Activated T-cell treated with anti-CD3 and anti-CD28 coated beads, Interleukin-2, amount 50 U/mL, for 24 hours (primary cell): ENCODE measurements at places on chromosomes 6 and 20.

GRCh38 chr6:6870921-6871320, 236.8 kb upstream of the RREB1 start:
- DNase-seq: no peak

DNA sequence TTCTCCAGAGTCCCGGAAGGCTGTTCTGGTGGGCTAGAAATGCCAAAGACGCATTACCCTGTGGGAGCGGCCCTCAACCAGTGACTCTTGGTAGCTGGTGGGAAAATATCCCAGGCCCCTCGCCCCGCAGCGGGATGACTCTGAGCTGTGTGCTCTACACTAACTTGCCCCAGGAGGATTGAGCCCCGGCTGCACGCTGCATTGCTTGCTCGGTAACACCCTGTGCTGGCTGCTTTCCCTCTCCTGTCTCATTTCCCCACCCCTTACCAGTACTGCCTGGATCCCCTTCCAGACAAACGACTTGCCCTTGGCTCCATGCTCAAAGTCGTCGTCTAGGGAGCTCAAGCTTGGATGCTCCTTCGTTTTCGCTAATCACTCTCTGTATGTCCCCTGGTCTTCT, 411.8 kb upstream of the SULF2 start:
- DNase-seq: no peak

DNA sequence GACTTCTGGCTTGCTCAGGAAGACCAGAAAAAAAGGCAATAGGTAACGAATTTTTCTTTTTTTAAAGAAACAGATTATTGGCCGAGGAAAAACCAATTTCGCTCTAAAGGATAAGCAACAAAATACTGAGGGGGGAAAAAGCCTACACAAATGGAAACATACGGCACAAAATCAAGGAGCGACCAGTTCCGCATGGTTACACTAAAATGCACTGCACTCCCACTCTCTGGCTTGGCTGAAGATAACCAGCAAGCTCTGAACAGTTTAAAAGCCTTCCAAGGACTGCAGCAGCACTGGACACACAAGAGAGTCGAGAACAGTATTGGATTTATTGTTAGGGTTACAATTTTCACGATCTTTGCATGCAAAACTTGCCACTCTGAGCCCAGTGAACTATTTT, 881 bp upstream of the MAP7 start:
- DNase-seq: no peak

- DNase-seq: no peak
Observed at GRCh38 chr6:87909849-87910248, 137.8 kb upstream of the SPACA1 start.

DNA sequence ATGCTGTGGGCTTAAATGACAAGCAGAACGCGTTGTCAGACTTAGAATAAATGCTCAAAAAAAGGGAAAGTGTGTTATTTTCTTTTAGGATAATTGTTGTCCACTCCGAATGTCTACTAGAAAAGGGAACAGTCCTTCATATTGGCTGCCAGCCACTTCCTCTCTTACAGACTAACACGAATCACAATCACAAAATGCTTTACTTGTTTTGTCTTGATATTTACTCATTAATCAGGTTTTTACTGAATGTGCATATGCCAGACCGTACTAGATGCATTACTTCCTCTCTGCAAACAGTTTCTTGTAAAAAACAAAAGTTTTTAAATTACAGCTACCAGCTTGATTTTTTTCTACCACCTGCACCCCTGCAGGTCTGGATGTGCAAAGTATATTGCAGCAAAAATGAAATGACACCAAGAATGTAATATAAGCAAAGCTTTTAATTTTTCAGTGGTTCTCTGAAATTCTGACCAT, 821 bp downstream of the DHX35 start:
- no peak for DNase-seq

DNA sequence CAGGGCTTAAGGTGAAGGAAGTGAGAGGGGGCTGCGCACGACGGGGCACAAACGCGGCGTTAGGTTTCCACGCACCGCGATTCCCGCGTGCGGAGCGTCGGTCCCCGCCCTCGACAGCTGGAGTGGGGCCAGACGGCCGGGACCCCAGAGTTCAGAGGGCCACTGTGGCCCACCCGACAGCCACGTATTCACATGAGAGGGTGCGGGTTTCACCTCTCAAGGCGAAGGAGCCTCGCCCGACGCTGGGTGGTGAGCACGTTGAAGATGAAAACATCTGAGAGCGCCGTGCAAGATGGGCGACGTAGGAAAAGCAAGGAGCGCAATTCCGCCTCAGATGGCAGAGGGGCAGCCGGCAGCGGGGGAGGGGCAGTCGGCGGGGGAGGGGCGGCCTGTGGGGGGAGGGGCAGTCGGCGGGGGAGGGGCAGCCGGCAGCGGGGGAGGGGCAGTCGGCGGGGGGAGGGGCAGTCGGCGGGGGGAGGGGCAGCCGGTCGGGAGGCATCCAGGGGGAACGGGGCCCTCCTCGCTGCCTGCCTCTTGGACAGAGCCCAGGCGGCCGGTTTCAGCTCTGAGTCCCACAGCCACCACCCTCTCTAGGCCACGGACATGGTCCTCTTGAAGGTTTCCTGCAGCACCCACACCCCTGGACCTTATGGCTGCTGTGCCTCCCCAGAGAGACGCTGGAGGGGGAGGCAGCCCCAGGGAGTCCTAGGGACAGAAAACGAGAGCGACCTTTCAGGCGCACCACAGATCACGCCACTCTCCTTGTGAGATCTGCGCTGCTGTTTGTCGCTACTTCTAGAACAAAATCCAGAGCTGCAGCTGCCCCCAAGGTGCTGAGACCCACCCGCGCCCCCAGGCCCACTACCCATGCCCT, 113.7 kb downstream of the DLL1 start:
- DNase-seq: no peak

DNA sequence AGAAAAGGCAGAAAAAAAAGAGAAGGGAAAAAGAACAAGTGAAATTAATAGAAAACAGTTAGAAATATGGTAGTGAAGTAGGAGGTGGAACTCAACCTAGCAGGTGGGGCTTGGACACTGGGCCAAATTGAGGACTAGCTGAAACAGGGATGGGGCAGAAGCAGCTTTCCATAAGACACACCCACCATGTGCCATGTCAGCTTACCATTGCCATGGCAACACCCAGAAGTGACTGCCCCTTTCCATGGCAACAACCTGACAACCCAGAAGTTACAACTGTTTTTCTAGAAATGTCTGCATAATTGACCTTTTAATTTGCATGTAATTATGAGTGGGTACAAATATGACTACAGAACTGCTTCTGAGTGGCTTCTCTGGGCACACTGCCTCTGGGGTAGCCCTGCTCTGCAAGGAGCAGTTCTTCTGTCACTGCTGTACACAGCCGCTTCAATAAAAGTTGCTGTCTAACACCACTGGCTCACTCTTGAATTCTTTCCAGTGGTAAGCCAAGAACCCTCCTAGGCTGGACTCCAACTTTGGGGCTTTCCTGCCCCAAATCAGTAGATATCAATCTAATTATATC, 35.9 kb upstream of the SLC24A3 start:
- no peak for DNase-seq

DNA sequence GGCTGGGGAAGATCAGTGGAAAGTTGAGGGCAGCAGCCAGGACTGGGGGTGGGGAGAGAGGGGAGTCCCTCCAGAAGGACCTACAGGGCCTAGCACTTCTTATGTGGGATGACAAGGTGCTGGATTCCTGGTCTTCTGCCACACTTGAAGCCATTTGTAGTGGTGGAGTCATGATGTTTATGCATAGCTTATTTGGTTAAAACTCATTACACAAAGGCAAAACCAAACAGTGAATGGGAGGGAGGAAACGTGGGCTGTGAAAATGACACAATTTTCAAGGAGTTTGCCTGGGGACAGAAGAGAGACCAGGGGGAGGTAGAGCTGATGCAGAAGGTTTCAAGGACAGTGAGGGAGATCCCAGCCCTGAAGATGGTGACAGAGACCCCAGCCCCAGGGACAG, 50.8 kb downstream of the DACT2 start:
- DNase-seq: no peak

GRCh38 chr6:140062043-140063020, 687.9 kb upstream of the CITED2 start:
- DNase-seq: no peak

DNA sequence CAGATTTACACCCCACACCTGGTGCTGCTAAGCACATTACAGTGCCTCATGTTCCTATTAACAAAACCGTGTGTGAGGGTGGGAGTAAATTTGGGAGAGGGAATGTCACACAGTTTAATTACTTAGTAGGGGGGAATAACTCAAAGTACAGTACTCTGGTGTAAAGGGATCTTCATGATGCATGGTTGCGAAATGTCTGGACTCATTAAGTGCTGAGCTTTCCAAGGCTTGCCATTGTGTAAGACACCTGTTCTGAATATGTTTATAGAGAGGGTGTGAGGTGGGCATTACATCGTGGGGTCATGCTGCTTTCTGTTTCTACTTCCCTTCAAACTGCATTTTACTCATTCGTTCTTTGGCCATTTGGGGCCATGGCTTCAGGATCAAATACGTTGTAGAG, 181.2 kb downstream of the ADGRG6 start:
- no peak for DNase-seq

- DNase-seq: no peak
Observed at GRCh38 chr20:52724541-52724940, 247.6 kb upstream of the TSHZ2 start.

- no peak for DNase-seq
Observed at GRCh38 chr20:53874706-53875105, 195.7 kb downstream of the BCAS1 start.

- no peak for DNase-seq
Observed at GRCh38 chr20:31663524-31663837, 25.8 kb downstream of the COX4I2 start.

GRCh38 chr6:12228447-12229146, 61.6 kb upstream of the EDN1 start:
- no peak for DNase-seq

DNA sequence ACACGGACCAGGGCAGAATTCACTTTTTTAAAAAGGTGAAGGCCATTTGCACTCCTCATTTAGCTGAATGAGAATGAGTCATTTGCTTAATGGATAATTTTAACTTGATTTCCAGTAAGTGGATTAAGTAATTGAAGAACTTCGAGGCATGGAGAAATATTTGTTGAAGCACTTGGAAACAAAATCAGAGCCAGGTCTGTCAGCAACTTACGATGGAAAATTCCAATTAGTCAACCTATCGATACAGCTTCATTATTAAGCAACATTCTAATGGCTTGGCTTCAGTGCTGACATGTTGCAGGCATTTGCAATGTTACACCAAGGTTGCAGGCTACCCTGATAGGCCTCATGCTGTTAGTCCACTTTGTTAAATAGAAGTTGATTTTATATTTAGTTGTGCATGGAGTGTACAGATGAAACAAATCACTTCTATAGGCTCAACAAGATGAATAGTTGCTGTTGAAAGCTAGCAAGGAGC, 423.5 kb upstream of the SLC35B3 start:
- no peak for DNase-seq

- DNase-seq: no peak
Observed at GRCh38 chr6:15447546-15448267, 201.8 kb downstream of the JARID2 start.

DNA sequence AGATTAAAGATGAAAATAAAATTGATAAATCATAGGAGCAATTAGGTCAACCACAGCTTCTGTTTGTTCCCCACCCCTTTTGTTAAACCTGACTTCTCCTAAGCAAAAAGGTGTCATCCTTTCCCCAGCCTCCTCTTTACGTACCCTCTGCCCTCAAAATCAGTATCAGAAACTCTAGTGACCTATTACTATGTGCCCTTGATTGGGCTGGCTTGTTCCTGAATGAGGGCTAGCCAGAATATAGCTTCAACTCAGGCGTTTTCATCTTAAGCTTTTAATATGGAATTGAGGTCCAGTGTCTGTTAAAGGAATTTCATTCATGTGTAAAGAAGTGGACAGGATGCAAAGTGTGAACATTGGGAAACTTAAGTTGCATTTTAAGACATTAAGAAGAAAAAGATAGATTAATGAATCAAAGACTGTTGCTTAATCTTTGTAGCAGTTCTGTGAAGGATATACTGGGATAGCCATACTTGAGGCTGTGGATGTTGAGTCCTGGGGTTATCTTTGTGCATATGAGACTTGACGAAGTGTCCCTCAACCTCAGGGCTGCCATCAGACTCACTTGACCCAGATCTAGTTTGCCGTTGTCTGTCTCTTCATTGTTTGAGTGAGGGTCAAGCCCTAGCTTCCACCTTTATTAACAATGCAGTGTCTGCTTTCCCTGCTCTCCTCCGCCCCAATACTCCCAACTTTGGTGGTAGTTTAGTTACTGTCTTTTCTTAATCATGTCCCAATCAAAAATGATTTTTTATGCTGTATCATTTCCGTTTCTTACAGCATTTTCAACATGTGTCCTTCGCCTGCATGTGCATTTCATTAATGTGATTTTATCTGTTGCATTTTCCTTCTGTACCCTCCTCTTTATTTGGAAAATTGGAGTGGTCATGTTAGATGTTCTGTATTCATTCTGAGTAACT, 1.9 kb downstream of the TBPL1 start:
- DNase-seq: no peak

GRCh38 chr6:34746104-34746846, 11.0 kb upstream of the SNRPC start:
- no peak for DNase-seq

DNA sequence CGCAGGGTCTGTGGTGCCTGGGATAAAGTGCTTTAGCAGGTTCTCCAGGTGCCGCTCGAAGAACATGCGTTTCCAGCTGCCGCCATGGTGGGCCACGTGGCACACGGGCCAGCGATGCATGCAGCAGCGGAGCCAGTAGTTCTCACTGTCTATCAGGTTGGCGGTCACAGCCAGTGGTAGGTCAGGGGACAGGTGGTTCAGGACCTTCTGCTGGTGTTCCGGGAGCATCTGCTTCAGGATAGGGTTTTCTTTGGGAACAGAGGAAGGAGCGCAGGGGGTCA, 16.0 kb downstream of the TMEM151B start:
- DNase-seq: no peak

- DNase-seq: no peak
Observed at GRCh38 chr6:21965016-21965415, 331.8 kb downstream of the PRL start.

DNA sequence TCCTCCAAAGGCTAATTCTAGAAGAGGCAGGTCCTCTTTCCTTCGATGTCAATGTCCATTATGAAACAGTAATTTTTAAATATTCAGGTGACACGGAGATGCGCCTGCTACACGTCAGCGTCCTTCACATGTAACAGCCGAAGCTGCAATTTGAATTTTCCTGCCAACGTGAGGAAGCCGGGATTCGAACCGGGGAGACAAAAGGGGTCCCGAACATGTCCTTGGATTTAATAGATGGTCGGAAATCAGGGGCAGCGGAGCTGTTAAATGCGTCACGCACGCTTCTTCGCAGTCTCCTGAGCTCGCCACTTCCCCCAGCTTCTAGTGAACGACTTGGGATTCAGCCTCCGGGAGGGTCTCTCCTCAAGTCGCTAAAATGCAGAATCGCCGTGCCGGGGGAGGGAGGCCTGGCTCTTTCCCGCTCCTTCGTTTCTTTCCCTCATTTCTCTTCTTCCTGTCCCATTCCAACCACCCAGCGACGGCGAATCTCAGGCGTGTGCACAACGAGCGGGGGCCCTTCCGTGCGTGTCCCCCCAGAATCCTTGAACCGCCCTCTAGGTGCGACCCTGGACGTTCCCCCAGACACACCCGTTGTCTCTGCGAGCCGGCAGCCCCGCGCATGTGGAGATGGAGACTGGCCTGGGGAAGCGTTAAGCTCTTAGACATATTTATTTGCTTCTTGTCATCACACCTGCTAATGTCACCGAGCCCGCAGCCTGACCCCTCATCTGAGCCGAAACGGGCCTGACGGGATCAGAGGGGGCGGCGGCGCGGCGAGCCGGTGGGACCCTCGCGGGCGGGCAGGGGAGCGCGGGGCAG, 1.3 kb upstream of the FOXC1 start:
- no peak for DNase-seq
